Breast epithelium (tissue), 4 donors: ENCODE measurements at places on chromosomes 5 and 9. TPM values are rescaled to one million over a fixed set of nuclear protein-coding genes. Genes with fewer than 3 reads are reported as not detected.

DNA sequence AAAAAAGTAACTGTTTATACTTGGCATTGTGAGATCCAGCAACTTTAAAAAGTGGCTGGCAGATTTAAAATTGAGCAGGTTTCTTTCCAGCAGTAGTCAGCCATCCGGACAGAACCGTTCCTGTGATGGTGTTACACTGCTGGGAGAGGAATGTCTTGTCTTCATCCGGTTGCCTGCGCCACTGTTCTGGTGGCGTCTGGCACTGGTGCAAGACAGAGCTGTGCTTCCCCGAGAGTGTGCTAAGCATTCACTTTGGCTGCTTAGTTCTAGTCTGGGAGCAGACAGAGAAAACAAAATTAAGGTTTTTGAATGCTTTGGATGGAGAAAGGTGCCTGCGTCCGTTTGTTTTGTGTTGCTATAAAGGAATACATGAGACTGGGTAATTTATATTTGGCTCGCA lies 35.5 kb upstream of the CREBRF start:
- DNase-seq, result no peak

Gene SPINK6
- total RNA-seq, result not detected

Gene YTHDC2
- 40.0 TPM for total RNA-seq

DNA sequence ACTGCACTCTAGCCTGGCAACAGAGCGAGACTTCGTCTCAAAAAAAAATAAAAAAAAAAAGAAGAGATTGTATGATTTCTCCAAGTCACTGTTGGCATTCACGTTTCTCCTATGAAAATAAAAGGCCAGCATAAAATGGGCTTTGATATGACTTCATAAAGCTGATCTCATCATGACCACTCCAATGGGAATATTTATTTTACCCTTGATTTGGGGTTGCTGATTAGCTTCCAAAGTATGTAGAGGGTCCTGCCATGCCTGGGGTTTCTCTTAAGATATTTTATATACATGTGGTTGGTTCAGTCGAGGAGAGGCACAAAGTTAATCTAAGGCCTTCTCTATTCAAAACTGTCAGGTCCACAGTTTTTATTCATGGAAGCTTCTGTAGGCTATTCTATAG lies 247.0 kb upstream of the TNC start:
- no peak for DNase-seq

GRCh38 chr5:43315263-43315662 lies 2.1 kb upstream of the HMGCS1 start:
- DNase-seq, result no peak

DNA sequence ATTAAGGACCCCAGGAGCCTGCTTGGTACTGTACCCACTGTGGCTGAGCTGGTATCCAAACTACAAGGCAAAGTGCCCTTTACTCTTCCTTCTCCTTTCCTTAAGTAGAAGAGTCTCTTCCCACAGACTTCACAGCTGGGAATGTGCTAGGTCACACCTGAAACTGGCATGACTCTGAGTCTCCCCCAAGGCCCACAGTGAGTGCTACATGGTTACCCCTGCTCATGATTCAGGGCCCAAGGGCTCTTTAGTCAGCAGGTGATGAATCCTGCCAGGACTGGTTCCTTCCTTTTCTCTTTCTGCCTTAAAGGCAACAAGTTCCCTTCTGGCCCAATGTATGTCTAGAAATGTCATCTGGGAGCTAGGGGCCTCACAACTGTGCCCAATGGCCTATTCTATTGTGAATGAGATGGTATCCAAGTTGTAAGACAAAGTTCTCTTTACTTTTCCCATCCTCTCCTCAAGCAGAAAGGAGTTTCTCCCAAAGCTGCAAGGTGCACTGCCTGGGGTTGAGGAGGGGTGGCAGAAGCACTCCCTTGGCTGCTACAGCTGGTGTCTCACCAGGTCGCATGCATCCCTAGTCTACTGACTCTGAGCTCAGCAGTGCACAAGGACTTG lies 134.4 kb downstream of the TMEM38B start:
- no peak for DNase-seq

Gene ELL2
- total RNA-seq, result 168 TPM

GRCh38 chr5:102531506-102531905 lies 32.7 kb upstream of the SLCO6A1 start:
- no peak for DNase-seq

DNA sequence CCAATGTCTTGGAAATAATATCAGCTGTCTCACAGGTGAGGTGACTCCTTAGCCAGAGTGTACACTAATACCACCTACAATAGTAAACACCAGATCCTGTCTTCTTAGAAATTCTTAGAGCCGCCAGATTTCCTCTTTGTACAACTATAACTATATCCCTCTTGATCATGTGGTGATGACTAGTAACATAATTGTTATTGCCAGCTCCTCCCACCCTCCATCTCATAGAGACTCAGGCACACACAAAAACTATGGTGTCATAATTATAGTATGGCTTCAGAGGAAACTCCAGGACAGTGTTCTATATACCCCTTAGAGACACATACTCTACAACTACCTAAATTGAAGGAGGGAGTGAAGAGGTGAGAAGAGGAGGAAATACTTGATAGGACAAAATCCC lies 33.1 kb downstream of the PGGT1B start:
- DNase-seq, result no peak

DNA sequence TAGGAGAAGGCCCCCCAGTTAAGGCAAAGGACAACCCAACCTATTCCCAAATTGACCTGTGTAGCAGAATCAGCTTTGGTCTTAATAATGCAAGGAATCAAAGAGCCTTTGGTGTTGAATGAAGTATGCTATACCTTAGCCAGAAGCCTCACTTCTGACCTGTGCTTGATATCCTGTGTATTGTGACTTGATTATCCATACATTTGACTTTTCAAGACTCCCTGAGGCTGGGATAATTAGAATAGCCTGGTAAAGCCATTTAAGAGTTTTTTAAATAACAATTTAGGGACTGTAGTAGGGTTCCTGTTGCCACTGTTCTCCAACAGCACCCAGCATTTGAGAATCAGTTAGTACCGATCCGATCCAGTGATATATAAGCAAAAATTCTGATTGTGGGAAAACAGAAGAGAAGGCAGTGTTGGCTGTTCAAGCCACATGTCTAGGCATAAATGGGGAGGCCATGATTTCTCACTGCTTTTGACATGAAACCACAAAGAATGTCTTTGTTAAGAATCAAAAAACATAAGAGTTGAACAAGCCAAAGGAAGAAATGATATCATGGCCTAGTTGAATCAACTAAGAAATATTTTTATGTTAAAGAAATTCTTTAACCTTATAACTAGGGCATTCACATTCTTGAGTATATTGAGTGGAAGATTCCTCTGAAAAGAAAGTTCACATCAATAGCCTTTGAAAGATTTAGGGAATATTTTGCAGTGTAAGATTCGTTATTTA lies 98.9 kb downstream of the F2RL2 start:
- DNase-seq, result no peak

Gene LCN1
- total RNA-seq, result not detected
